ENCODE measurements at places on chromosomes 5 and 9.

DNA sequence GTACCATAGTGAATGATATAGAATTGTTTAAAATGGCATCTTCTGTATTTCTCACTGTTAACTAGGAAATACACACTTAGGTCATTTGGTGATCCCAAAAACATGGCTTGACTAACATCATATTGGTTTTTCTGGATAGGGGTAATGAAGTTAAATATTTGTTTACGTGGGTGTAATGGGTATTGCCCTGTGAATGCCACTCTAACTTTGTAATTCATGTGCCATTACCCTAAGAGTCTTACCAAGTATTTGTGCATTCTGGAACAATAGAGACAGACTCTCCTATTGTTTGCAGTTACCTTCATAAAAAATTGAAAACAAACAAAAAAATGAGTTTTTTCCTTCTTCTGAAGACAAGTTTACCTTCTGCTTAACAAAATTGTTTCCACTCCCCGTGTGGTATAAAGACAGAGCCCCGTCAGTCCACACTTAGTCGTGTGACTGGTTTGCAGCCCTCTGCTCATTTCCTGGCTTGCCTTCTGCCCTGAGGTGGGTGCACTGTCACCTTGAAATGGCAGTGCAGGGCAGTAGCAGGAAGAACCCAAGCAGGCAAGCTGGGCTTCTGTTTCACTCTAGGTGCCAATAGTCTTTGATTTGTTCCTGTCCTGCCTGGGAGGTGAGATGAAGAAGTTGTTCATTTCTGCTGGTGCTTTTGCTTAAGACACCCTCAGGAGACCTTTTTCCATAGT, 9.6 kb upstream of the CATSPER3 start:
- no peak for DNase-seq

DNA sequence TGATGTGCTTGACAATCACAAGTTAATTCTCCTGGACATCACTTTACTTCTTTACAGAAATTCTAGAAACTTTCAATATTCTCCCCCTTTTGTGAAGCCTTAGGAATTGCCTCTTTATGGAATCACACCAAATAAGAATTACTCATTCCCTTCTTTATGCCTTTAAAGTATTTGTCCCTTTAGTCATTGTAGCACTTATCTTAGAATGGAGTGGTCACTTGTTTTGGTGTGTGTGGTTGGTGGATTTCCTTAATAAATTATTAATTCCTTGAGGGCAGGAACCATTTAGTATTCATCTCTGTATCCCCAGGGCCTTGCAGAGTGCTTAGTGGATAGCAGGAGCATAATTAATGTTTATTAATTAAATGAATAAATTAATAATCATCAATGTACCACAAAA, 307.0 kb downstream of the ARRDC3 start:
- DNase-seq: no peak

DNA sequence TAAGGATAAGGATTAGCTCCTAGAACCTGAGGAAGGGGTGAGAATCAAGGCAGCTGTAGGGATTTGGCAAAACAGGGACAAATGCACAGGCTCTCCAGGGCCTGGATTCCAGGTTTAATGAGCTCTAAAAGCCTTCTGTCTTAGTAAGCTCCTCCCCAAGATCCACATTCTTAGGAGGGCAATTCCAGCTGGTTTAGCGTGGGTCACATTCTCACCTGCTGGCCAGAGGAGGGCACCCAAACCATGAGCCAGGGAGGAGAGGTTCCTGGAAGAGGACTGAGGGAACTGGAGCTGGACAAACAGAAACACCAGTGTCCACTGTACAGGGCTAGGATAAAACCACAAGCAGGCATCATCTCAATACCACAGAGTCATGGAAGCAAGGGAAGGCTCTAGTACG, 480.0 kb downstream of the CCDC171 start:
- DNase-seq: no peak

GRCh38 chr9:126146254-126147145, 180.1 kb upstream of the MVB12B start:
- no peak for DNase-seq

GRCh38 chr5:74639807-74640449, 600 bp downstream of the ENC1 start:
- DNase-seq: no peak

DNA sequence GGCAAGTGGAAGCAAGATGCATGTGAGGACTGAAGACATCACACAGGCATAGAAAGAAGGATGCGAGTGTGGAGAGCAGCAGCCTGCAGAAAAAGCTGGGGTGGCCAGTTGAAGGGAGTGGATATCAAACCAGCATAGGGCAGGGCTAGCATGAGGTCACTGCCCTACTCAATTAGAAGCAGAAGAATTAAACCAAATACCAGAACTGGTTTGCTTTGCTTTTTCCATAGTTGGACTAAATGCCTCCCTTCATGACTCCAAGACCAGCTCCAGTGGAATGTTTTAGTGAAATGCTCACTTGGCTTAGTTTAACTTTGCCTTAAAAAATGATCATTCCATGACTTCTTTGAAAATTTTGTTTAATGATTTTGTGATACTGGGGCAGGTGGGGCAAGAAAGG, 45.8 kb downstream of the TMEM167A start:
- no peak for DNase-seq

DNA sequence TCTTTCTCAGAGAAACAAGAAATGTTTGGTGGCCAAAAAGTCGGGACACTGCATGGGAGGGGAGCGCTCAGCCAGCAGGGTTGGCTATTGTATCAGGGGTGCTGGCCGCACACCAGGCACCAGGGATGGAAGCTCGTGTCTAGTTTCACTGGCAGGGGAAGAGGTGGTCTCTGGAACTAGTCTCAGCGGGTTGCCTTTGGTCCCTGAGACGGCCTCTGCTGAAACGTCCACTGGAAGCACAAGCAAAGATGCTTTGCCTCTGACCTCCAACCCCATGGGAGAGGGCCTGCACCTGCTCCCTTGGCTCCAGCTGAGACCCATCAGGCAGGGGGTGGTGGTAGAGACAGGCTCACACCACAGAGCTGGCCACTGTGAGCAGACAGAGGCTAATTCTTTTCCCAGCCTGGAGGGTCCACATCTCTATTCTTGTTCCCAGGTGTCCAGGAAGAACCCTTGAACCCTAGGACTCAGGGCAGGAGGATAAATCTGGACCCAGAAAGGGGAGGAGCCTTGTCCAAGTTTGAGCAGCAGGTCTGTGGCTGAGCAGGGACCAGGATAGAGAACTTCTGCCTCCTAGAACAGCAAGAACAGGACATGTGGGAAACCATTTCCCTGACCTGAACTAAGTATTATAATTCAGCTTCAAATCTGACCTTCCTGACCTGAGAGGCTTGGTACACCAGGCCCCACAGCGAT, 102.6 kb downstream of the RGS3 start:
- DNase-seq: no peak

DNA sequence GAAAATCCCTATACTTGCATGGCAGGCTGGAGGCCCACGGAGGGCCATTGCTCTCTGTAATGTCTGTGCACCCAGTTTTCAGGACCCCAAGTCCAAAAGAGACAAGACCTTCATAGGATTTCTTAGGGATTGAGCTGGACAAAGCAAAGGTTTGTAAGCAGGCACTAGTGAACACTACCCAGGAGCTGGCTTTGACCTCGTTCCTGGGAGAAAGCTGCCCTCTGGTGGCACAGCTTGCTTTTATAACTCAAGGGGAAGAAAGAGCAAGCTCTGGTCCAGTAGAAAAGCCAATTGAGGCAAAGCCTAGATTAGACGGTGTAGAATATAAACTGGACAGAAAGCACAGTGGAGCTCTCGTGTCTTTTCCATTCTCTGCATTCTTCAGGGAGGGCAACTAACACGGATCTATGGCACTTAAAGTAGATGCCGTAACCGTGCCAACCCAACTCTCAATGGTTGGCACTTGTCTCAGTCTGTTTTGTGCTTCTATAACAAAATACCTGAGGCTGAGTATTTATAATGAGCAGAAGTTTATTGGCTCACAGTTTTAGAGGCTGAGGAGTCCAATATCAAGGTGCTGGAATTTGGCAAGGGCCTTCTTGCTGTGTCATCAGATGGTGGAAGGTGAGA, 7.9 kb downstream of the GABRP start:
- DNase-seq: no peak

- DNase-seq: no peak
Measured at GRCh38 chr5:164345853-164346252, 840.4 kb downstream of the MAT2B start.

DNA sequence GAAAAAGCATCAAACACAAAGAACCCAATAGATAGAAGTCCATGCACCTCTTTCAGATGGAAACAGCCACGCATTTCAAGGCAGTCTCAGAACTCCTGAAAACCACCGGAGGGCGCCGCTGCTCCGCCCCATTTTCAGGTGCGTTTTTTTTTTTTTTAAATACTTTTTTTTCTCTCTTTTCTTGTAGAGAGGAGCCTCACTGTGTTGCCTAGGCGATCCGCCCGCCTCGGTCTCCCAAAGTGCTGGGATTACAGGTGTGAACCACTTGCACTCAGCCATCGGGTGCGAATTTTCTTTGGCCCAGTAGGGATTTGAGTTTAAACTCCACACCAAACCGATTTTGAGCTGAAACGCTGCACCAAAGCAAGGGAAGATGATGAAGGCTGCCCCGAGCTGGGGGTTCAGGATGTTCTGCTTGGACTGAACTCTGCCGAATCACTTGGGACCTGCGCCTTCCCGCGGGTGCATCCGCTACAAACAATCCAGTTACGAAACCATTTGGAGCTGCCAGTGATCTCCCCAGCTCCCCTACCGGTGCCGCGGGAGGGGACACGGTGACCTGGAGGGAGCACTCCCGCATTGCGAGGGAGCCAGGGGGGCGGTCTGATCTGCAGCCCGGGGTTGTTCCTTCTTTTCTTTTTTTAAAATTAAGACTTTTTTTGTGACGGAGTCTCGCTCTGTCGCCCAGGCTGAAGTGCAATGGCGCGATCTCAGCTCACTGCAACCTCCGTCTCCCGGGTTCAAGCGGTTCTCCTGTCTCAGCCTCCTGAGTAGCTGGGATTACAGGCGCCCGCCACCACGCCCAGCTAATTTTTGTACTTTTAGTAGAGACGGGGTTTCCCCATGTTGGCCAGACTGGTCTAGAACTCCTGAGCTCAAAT, 1.4 kb downstream of the PTGR1 start:
- DNase-seq: peak; percentile 30

Measured in stimulated activated CD8-positive, alpha-beta memory T cell treated with anti-CD3 and anti-CD28 coated beads, Interleukin-12 subunit alpha, Interleukin-12 subunit beta, amount 100 ng/mL, for 1 hour (primary cell).